ENCODE measurements at places on chromosomes 3 and 15. TPM values are rescaled to one million over a fixed set of nuclear protein-coding genes. Genes with fewer than 3 reads are reported as not detected.

EFCAB12 gene
- total RNA-seq: not detected

GOLGA8K gene
- not detected for total RNA-seq

QTRT2 gene
- total RNA-seq: 31.2 TPM

MRAS gene
- total RNA-seq: 16.3 TPM

EIF4A2 gene
- total RNA-seq: 135 TPM

HHLA2 gene
- total RNA-seq: not detected

SIDT1 gene
- not detected for total RNA-seq

CCDC191 gene
- total RNA-seq: 0.14 TPM

CFAP44 gene
- total RNA-seq: not detected

LRRIQ4 gene
- total RNA-seq: not detected

CYP19A1 gene
- total RNA-seq: not detected
